Right cardiac atrium (tissue), 5 donors: ENCODE measurements at places on chromosomes 11 and 22. TPM values are rescaled to one million over a fixed set of nuclear protein-coding genes. Genes with fewer than 3 reads are reported as not detected.

The FGF19 gene
- not detected for total RNA-seq

The PRR33 gene
- total RNA-seq = 0.82 TPM

The RIMBP3B gene
- 0.08 TPM for total RNA-seq

The TUB gene
- 28.4 TPM for total RNA-seq

DNA sequence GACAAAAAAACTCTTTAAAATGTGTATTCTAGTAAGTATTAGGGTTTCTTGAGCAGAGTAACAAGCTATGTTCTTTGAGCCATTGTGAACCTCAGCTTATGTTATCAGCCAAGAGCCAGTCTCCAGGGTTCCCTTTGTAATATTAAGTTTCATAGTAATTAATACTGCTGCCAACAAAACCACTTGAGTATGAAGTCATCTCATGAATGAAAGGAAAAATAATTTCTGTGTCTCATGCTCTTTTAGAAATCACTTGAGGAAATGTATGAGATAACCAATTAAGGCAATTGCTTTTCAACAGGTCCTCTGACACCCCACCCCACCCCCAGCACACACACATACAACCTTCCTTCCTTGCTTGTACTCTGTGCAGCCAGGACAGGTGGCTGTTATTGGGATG, 59.9 kb downstream of the BBOX1 start:
- DNase-seq = no peak

DNA sequence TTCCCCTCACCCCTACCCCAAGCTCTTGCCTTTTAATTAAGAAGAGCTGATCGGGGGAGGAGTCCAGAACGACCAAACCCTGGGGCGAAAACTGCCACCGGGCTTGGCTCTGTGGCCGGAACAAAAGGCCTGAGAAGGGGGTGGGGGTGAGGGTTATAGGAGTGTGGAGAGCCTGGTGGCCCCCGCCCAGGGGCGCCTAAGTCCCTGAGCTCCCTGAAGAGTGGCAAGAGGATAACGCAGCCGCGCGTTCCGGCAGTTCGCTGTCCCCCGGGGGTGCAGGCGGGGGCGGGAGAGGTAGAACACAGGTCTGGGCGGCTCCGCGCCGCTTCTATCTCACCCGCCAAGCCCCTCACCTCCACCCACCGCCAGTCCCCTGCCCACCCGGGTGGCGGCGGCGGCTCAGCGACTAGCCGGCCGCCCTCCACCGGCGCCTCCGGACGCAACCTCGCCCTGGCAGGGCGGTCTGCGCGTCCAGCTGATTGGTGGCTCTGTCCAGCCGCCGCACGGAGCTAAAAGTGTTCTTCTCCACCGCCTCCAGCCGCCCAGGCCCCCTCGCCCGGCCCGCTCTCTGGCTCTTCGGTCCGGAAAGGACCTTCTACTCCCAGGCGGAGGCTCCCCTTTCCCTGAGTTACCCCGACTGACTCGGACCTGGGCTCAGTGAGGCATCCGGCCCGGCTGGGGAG, 18.7 kb upstream of the BDNF start:
- DNase-seq = peak; percentile 66

DNA sequence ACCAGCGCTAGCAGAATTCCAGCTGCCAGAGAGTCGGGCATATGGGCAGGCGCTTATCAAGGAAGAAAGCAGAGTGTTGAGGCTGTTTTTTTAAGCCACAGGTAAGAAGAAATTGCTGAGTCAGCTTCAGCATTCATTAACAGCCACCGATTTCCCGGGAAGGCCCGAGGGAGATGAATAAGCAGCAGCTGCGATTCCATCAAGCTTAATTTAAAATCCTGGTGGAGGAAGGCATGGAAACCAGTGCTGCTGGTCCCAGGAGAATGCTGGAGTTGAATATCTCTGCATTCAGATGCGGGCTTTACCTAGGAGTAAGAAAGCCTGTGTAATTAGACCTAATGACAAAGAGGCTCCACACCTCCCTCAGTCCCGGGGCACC, 168.8 kb downstream of the BRD1 start:
- DNase-seq = no peak

GRCh38 chr11:134464196-134464595, 52.2 kb upstream of the B3GAT1 start:
- DNase-seq = no peak

DNA sequence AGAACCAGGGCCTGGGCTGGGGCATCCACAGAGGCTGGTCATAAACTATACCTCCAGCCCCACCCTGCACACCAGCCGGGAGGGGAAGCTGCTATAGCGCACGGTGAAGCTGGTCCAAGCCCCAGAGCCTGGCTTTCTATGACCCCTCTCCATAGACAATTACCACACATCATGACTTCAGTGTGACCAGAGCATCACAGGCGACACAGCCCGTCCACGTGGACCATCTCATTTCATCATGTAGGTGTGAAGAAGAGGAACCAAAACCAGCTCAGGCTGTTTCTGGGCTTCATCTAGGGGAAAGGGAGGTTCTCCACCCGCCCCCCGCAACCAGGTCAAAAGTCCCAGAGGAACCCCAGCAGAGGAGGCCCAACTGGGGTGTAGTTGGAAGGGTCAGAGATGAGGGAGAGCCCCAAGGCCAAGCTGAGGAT, 3.0 kb downstream of the CXCR5 start:
- DNase-seq = no peak

DNA sequence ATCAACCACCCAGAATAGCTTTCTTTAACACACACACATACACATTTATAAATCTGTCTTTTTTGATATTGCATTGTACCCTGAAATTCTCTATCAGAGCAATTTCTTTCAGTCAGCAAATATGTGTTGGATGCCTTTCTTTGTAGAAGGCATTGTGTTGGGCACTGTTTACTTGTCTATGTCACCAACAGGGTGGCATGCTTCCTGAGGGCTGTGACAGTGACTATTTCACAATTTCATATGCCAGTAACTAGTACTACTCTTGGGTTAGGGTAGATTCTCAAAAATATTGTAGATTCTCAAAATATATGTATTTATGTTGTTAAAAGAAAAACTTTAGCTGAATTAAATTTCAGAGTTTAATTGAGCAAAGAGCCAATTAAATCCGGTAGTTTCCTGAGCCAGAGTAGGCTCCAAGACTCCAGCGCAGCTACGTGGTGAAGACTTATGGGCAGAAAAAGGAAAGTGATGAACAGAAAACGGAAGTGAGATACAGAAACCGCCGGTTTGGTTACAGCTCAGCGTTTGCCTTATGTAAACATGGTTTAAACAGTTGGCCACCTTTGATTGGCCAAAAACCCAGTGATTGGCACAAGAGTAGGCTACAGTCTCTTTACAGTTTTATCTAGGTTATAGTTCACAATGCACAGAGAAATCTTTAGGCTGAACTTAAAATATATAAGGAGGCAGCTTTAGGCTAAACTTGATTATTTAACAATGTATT, 723.3 kb downstream of the NTM start:
- no peak for DNase-seq

DNA sequence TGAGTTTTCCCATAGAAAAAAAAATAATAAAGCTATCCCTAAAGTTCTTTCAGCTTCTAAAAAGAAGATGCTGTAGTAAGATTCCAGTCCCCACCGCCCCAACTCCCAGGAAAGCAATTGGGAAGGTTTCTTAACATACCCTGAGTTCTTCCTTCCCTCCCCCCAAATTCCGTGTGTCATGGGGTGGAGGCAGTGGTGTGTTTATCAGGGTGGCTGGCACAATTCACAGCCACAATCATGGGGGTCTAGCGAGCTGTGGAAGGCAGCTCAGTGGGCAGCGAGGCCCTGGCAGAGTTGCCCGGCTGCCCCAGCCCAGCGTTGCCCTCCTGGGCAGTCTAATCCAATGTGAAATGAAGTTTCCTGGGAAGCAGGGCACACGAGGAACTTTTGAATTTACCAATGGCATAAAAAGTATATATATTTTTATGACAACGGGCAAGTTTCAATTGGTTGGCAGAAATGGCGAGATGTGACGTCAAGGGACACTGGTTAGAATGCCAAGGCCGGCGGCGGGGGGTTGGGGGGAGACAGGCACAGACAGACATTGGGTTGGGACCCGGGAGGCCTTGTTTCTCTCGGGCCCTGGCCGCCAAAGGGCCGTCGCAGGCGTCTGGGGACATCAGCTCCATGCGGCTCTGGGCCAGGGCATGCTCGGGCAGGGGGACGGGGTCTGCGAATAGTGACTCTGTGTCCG, 80.7 kb upstream of the PPARA start:
- DNase-seq = peak; percentile 94
